Activated CD4-positive, alpha-beta T cell treated with anti-CD3 and anti-CD28 coated beads, Interleukin-2, amount 50 U/mL, for 24 hours (primary cell): ENCODE measurements at places on chromosomes 13 and 19.
A peak's percentile ranks its signal among the peaks of the same experiment; 100 is the strongest.

DNA sequence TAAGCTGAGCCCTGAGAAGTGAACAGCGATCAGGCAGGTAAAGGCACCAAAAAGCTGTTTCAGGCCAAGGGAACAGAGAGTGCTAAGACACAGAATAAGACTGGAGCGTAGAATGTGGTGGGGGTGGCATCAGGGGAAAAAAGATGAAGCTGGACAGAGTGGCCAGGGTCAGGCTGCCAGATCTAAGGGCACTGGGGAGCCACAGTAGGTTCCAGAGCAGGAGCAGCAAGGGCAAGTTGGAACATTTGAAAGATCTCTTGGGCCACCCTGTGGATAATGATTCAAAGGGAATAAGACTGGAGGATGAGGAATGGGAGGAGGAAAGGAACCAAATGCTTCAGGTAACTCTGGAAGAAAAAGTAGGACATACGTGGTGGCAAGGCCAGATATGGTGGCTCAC lies 6.5 kb upstream of the PLIN3 start:
- no peak for DNase-seq

DNA sequence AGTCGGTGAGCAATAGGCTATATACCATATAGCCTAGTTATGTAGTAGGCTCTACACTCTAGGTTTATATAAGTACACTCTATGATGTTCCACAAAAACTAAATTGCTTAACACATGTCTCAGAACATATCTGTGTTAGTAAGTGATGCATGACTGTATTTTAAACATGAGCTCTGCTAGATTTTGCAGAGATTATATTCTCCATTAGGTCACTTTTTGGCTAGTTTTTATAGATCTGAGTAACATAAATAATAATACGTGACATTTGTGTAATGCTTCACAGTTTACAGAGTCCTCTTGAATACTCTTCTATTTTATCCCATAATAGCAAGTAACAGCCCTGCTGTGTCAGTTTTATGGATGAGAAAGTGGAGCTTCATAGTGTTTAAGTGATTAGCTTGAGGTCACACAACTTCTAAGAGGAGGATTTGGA lies 47.8 kb downstream of the NDFIP2 start:
- DNase-seq: no peak

DNA sequence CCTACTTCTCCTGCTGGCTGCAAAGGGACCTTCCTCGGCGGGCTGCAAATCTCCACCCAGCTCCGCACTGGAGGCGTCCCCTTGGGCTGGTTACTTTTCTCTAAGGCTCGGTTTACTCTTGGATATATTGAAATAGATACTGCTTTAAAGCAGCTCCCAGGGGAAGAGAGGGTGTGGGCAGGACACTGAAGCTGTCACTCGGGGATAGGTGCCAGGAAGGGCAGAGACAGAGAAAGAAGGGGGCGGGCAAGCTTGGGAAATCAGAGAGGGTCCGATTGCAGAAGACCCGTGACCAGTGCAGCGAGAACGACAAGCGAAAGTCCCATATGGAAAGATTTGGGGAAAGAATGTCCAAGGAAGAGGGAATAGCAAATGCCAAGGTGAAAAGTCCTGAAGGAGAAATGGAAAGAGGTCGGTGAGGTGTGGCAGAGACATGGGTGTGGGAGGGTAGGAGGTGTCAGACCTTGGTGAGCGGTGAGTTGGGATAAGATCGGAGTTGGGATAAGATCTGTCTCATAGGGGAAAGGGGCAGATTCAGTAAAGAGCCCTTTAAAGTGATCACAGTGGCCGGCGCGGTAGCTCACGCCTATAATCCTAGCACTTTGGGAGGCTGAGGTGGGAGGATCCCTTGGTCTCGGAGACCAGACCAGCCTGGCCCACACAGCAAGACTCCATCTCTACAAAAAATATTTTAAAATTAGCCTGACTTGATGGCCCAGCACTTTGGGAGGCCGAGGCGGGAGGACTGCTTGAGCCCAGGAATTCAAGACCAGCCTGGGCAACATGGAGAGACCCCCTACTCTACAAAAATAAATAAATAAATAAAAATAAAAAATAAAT lies 618 bp downstream of the THSD8 start:
- no peak for DNase-seq

DNA sequence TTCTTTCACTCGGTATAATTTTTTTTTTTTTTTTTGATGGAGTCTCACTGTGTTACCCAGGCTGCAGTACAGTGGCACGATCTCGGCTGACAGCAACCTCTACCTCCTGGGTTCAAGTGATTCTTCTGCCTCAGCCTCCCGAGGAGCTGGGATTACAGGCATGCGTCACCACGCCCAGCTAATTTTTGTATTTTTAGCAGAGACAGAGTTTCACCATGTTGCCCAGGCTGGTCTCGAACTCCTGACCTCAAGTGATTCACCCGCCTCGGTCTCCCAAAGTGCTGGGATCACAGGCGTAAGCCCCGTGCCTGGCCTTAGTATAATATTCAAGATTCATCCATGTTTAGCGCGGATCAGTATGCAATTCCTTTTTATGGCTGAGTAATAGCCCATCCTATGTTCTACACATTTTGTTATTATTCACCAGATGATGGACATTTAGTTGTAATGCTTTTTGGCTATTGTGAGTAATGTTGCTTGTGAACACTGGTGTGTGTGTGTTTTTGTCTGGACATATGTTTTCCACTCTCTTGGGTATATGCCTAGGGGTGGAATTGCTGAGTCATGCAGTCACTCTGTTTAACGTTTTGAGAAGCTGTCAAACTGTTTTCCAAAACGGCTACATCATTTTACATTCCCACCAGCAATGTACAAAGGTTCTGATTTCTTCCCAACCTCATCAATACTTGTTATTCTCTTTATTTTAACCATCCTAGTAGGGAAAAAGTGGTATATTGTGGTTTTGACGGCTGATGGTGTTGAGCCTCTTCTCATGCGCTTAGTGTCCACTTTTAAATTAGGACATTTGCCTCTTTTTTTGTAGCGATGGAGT lies 22.9 kb downstream of the PLEKHF1 start:
- no peak for DNase-seq

- DNase-seq: peak; percentile 34
Observed at GRCh38 chr13:46181840-46182490, at the start of gene LCP1. TSS of gene LCP1 (minus strand) at chr13:46182177. CDS start at chr13:46159662, 22,515 bp downstream.

- DNase-seq: no peak
Observed at GRCh38 chr19:56105090-56105701, 15.9 kb downstream of the ZNF787 start.

DNA sequence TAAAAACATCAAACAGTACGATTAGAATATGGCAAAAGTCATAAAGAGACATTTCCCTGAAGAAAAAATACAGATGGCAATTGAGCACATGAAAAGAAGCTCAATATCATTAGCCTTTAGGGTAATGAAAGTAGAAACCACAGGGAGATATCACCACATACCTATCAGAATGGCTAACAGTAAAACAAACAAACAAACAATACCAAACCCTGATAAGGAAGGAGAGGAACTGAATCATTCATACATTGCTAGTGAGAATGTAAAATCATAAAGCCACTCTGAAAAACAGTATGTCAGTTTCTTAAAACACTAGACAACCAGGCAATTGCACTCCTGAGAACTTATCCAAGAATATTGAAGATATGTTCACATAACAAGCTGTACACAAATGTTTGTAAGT lies 1342.5 kb upstream of the SLC10A2 start:
- no peak for DNase-seq

DNA sequence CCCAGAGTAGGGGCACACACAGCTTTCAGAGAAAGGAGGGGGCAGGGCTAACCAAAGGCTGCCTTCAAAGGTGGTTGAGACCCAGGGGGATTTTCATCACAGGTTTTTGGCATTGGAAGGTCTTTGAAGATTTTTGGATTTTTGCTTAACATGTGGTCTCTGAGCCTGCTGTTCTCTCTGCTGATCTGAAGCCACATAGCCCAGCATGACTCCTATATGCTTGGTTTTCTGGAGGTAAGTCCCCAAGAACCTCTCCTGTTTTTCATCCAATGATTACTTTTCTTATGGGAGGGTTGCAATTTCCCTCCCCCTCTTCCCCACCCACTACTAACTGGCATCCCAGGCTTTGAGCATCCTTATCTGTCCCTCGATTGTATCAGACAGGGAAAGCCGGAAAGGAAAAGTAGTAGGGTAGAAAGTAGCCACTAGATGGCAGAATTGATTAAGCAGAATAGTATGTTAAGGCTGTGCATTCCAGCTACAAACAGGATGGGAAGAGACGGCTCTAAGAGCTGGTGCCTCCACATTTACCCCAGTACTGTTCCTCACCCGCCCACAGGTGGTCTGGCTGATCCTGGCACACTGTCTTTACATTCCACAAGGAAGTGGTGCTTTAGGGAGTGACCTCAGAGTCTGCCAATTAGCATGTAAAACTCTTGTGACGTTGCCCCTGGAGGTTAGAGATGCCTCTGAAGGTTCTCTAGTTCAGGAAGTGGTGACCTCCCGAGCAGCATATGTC lies 218.9 kb upstream of the EDNRB start:
- peak; percentile 4 for DNase-seq

DNA sequence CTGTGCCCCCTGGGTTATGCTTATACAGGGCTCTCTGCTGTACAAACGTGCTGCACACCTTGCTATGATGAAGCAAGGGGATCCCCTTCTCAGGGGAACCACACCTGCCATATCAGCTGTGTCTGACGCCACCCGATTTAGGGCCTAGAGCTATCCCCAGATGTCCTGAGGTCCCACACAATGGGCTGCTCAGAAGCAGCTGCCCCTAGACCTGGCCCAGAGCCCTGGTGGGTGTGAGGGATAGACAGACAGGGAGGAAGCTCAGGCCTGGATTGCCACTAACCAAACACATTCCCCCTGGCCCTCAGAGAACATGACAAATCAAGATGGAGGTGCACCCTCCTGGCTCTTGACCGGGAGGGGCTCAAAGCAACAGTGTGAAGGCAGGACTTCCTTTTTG lies 59.3 kb downstream of the TSHZ3 start:
- no peak for DNase-seq

DNA sequence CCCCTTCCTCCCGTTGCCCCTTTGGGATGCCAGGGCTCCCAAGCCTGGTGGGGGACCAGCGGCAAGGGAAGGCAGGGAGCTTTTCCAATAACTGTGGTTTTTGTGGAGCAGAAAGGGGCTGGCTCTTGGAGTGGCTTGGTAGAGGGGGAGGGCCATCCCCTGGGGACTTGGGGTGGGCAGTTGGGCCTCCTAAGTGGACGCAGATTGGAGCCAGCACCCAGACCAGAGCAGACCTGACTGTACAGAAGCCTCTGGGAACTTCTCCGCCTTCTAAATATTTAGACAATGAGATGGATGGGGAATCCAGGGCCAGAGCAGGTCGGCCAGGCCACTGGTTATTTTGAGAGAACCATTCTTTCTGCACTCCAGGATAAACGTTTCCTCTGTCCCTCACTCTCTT lies 4.2 kb downstream of the PTGIR start:
- no peak for DNase-seq

DNA sequence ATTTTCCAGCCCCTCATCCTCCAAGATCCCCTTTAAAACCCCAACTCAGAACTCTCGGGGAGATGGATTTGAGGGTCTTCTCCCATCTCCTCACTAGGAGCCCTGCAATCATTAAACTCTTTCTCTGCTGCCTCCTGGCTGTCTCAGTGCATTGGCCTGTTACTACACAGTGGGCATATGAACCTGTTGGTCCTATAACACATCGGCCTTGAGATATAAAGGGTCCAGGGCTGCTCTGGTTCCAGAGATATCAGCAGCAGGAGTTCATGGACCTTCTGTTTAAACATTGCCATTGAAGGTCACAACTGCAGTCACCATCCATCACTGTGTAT lies 3.8 kb upstream of the METTL21C start:
- DNase-seq: no peak

- no peak for DNase-seq
Observed at GRCh38 chr13:80962855-80963254, 621.9 kb upstream of the SPRY2 start.

DNA sequence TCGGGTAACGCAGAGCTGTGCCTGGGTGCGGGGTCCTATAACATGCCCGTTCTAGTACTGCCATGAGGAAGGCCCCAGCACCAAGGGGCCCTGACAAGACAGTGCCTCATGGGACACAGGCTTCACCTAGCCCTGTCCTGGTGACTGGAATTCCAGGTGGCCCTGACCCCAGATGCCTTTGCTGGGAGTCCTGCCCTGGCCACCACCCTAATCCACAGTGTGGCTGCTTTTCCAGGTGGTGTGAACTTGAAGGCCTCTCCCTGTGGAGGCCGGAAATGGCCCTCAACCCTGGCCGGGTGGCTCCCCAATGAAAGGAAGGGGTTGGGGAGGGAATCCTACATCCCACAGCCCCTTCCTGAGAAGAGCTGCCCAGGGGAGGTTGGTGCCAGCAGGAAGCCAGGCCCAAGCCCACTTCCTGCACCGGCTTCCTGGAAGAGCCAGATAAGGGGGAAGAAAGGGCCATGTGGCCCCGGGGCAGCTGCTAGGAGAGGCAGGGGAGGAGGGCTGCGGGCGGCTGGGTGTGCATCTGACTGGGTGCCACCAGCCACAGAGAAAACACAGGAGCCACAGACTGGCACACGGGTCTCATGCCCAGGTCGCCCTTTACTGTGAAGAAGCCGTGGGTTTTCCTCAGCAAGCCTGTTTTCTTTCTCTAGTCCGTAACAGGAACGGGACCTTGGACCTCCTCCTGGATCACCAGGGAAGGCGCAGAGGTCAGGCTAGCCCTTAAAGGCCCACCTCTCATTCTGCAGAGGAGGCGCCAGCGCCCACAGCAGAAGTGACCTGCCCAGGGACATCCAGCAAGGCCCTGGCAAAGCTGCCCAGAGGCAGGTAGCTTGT lies 4.7 kb downstream of the LSM4 start:
- no peak for DNase-seq

GRCh38 chr19:33780746-33781145 lies 15.9 kb upstream of the KCTD15 start:
- DNase-seq: no peak

- no peak for DNase-seq
Observed at GRCh38 chr13:20217168-20217567, 15.0 kb downstream of the GJB6 start.
